Hematopoietic multipotent progenitor cell treated with erythropoietin and hydrocortisone succinate and interleukin-3 and kit ligand, for 6 days (in vitro differentiated cells): ENCODE measurements at places on chromosomes 7 and 10.
A peak's percentile ranks its signal among the peaks of the same experiment; 100 is the strongest.

DNA sequence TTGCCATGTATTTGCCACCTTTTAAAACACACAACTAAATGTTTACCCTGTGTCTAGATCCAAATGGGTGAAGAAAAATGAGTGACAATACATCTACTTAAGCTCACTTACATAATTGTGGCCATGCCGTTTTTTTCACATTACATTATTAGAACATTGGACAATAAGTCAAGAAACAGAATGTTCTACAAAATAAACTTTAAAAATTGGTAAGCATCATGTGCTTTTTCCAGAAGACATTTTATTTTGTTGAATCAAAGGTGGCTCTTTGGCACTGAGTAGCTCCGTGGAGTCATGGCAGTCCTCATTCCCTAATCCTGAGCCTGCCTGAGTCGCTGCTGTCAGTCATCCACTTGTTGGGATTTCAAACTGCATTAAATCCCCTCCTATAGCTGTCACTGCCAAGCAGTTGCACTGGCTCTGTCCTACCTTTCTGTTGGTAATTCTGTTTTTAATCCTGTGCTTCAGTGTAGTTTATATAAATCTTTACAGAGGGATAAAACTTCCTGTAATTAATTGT lies 32.3 kb downstream of the CAV1 start:
- no peak for DNase-seq

DNA sequence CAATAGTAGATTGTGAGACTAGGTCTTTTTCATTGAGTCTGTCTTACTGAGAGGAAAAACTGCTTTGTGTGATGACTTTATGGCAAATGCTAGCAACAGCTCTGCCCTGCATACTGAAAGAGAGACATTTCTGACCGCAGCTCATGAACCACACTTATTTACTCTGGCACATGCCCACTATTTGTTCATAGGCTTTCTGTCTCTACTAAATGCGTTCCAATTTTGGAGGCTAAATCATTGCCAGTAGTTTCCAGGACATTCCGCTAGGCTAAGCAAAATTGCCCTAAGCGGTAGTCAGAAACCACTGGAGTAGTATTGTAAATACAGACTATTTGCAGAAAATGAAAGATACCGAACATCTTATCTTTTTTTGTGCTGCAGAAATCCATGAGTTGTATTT lies 55.6 kb upstream of the DLX6 start:
- no peak for DNase-seq

DNA sequence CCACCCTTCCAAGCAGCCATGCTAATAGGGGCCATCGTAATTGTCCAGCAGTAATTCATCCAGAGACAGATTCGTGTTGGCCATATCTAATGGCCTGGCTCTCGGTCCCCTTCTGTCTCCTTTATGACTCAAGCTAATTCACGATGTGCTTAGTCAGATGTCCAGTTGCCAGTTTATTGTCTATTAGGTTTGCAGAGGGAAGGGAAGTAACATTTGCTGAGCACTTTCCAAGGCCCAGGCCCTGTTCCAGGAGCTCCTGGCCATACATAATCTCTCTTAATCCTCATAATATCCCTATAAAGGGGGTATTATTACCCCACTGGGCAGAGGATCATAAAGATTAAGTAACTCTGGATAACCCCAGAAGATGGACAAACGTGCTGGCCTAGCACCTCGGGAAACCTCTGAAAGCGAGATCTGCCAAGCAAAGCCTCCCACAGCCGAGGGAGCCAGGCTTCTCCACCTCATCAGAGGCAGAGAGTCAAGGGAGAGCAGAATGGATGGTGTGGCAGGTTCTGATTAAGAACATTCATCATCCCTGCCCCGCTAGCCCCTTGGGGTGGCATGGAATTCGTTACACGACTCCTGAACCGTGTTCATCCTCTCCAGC lies 153.7 kb downstream of the PLXNA4 start:
- DNase-seq: no peak

DNA sequence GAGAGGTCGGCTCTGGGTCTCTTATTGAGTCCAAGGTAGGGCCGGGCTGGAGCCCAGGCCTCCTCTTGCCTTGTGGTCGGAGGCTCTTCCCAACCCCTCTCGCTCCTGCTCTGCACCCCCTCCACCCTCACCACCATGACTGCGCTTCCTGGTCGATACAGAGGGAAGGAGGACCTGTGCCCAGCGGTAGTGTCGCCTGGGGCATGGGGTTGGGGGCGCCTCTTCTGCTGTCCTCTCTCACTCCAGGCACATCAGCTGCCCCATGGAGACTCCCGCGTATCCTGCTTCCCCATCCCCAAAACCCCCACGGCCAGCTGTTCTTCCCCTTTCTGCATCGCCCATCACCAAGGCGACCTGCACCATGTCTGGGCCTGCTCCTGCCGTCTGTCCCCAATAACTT lies 44.4 kb downstream of the TMEM270 start:
- DNase-seq: no peak

DNA sequence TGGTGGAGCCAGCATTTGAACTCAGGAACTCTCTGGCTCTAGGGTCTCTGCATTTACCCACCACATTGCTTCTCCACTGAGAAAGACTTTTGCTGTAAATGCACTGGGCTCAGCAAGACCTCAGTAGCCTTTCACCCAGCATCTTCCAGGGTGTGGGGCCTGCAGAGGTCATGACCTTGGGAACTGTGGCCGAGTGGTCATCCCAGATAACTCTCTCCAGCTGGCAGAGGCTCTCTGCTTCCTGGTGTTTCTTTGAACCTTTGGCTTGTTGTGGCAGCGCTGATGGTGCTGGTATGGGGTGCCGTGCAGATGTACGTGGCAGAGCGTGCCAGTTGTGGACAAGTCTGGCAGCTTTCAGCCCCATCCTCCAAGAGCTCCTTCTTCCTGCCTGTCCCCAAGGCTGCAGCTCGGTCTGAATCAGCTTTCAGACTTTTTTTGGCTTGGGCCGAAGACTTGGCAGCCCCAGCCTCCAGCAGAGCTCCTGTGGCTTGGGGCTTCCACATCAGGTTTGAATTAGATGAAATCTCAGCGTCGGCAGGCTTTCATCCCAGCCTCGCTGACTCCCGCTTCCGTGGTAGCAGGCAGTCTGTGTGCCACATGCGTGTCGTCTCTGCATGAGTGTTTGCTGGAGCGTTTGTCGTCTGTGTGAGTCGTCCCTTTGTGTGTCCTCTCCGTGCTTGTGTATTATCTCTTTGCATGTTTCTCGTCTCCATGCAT lies 21.5 kb downstream of the ADAMTS14 start:
- DNase-seq: no peak

DNA sequence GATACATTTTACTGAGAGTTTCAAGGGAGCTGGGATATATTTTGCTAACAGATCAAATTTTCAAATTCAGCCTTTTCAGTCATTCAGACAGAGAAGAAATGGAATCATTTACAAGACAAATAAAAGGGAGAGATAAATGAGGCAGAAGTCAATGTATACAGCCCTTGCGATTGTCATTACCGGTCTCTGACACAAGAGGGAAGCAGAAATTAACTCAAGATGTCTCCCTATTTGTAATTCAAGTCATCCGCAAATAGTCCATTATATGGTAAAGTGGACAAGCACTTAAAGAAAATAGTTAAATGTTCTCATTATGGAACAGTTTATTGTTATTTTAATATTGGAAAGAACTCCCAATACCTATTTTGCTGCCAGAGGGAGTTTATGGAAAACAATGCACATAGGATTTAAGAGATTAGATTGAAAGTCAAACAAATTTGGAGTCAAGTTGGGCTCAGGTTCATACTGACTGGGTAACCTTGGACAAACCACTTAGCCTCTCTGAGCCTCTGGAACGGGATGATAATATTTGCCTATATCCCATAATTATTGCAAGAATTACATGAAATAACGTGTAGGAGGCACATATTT lies 89.3 kb upstream of the PRKCQ start:
- peak; percentile 77 for DNase-seq

DNA sequence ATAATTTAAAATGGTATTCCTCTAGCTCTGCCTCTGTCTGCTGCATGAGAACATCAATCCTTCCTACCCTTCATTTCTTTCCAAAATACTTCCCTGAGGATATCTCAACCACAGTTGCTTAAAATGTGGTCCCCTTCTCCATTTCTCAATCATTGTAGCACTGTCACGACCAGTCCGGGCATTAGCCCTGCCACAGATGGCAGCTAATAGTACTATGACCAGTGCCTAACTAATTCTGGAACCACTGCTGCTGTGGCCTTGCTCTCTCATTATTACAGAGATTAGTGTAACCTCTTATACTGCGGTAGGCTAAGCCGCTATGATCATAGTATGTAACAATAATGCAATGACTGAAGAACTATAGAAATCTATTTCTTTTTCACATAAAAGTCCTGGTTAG lies 66.0 kb downstream of the REEP3 start:
- DNase-seq: no peak

GRCh38 chr10:6074489-6075301 lies 12.5 kb upstream of the IL2RA start:
- no peak for DNase-seq

GRCh38 chr7:25126751-25127150 lies 1.7 kb upstream of the CYCS start:
- no peak for DNase-seq

- no peak for DNase-seq
Observed at GRCh38 chr10:104242545-104242944, 10.4 kb upstream of the CFAP43 start.

DNA sequence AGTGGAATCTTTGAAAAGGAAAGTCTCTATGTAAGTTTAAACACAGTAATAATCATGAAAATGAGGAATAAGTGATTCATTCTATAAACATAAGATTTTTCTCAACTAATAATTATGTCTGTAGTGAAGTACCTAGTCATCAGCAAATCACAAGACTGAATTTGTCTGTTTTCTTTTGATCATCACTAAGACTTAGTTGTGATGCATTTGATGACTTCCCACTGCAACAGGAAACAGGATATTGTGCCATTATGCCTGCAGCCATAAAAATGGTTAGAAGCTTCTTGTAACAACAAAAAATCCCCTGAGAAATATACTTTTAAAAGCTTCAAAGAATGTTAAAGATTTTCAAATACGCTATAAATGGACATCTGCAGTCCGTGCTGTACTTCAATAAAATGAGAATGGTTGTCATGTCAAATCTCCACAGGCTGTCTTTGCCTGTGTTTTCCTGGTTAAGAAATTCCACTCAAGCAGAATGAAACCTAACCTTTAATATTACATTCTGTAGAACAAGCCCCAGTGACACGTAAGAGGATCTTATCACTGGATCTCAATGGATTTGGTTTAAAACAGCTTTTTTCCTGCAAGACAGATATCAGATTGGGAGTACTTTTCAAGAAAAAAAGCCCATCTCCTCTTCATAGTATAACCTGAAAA lies 1262.3 kb upstream of the PHF14 start:
- DNase-seq: no peak

DNA sequence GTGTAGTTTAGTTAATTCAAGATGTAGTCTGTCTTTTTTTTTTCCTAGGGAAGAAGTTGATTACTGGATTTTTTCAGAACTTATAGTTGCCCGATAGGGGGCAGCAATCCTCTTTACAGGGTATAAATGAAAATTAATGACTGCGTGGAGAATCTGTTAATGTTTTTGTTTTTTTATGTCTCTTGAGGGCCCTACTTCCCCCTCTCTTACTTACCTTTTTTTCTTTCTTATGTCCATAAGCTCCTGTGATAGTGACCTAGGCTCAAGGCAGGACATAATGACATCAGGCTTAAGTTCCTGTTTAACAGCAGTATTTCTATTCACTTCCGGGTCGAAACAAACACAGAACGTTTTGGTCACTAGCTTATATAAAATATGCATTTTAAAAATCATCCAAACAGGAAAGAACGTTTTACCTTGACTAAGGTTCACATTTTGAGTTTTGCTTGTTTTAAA lies 18.8 kb downstream of the CDC123 start:
- DNase-seq: peak; percentile 94

GRCh38 chr10:70461397-70462348 lies 16.9 kb upstream of the PALD1 start:
- peak; percentile 77 for DNase-seq

- DNase-seq: no peak
Observed at GRCh38 chr10:15748126-15748525, 28.4 kb upstream of the ITGA8 start.

- DNase-seq: no peak
Observed at GRCh38 chr7:83210479-83210878, 47.8 kb upstream of the PCLO start.

- DNase-seq: no peak
Observed at GRCh38 chr7:18317941-18318340, 177.6 kb upstream of the HDAC9 start.

DNA sequence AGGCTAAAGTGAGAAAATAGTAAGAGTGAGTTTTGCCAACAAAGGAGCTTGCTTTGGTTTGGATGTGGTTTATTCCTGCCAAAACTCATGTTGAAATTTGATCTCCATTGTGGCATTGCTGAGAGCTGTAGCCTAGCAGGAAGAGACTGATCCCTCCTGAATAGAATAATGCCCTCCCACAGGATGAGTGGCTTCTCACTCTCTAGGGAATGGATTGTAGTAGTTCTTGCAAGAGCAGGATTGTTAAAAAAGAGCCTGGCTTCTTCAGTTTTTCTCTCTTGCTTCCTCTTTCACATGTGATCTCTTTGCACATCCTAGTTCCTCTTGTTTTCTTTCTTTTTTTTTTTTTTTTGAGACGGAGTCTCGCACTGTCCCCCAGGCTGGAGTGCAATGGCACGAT lies 34.4 kb downstream of the ASAH2 start:
- DNase-seq: no peak

GRCh38 chr10:121244818-121245217 lies 353.4 kb downstream of the FGFR2 start:
- DNase-seq: no peak

DNA sequence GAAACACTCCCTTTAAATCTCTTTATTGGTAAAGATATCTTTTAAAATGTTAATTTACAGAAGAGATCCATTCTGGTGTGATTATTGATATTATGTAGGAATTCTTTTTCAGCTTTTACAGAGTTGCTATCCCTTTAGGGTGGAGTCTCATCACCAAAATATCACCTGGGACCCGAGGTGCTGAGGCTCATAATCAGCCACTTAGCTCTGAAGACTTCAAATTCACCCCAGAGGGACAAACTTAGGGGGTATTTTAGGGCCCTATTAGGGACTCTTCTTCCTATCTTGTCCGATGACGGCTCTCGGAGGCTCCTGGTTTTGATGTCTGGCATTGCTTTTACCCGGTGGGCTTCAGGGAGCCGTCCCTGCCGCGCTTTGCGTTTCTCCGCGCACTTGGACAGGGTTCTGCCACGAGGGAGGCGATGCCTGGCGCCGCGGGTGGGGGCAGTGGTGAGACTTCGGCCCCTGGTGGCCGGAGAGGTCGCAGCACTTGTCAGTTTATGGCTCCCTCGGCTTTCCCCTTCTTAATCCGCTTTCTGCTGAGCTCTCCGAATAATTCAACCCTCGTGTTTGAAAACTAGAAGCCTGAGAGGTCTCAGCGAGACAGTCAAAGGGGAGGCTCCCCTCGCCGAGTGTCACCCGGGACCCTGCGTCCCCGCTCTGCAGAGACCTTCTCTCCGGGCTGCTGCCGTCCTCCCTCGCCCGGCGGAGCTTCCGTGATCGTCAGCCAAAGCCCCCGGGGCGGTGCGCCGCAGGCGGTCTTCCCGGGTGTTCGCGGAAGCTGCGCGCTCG lies 27.8 kb downstream of the RBM20 start:
- peak; percentile 93 for DNase-seq

GRCh38 chr10:94602729-94603515 lies 57.3 kb downstream of the HELLS start:
- DNase-seq: no peak

GRCh38 chr7:80699045-80699638 lies 60.7 kb downstream of the CD36 start:
- DNase-seq: peak; percentile 82

GRCh38 chr7:150847536-150847935 lies 4.8 kb upstream of the AOC1 start:
- no peak for DNase-seq

GRCh38 chr7:95599069-95599468 lies 2.8 kb upstream of the PDK4 start:
- no peak for DNase-seq

- DNase-seq: peak; percentile 7
Observed at GRCh38 chr7:11213266-11213665, 239.6 kb downstream of the PHF14 start.
